ENCODE measurements at places on chromosomes 3 and 15.
A peak's percentile ranks its signal among the peaks of the same experiment; 100 is the strongest.

GRCh38 chr3:31391150-31391549 is 141.6 kb upstream of the STT3B start:
- DNase-seq, result no peak

- DNase-seq, result no peak
Observed at GRCh38 chr15:90500171-90500570, 29.6 kb upstream of the CRTC3 start.

DNA sequence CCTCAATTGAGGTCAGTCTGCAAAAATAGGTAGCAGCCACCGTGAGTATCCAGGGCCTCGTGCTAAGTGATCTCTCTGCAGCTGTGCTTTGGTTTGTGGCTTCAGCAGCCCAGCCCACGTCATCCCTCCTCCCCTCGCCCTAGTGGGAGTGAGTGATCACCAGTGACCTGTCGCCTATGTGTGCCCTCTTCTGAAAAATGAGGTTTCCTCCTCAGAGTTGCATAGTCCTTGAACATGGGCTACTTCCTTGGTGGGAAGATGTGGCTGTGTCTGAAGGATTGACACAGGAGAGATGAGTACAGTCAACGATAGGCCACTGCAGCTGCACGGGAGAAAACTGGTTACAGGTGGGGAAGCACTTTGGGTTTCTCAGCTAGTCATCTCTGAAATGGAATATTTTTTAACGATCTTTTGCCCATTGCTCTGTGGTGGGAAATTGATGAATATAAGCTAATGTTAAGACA is 144.8 kb upstream of the BHLHE40 start:
- DNase-seq, result peak; percentile 63

DNA sequence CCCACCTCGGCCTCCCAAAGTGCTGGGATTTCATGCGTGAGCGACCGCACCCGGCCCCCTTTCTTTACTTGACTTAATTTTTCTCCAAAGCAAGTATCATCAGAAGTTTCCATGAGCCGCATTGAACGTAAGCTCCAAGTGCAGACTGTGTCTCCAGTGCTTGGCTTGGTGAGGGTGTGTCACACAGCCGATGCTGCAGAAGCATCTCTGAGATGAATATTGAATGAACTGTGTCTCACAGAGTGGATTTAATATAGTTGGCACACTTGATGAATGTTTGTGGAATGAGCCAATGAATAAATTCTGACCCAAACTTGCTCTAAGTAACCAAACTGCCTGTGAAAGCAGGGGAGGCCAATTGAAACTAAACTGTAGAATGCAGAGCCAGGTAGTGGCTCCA is 159.4 kb upstream of the KBTBD8 start:
- no peak for DNase-seq

DNA sequence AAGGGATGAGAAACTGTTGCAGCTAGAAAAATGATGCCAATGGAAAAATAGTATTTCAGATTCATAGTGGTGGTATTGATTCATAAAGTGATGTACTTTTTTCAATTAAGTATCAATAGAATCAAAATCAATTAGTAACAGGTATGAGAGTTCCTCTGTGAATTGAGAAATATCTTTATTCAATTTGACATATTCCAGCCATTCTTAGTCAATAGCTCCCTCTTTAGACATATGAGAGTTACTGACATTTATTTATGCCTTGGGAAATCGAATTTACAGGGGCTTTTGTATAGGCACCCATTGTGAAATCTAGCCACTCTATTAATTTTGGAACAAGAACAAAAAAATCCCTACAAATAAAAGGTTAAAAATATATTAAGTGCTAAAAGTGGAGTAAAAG is 386.9 kb upstream of the CNTN3 start:
- DNase-seq, result no peak

GRCh38 chr3:66394753-66395249 is 106.0 kb downstream of the LRIG1 start:
- DNase-seq, result no peak

DNA sequence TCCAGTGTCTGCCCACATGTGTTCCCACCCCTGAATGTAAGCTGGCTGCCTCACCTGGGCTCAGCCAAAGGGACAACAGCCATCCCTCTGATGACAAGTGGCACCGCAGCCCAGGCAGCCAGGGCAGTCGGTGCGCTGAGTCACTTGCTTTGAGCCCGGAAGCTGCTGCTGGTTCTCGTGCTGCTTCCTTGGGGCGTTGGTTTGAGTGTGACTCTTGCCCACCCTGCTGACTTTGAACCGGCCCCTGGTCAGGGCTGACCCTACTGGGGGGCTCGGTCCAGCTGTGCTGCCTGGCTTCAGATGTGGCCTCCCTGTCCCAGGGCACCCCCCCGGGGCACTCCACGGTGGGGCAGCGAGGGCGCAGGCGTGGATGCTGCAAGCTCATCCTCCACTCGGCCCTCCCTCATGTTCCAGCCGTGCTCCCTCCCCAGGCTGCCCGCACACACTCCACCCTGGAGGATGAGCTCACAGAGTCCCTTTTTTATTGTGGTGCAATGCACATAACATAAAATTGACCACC is 62.1 kb downstream of the EFCAB12 start:
- no peak for DNase-seq

DNA sequence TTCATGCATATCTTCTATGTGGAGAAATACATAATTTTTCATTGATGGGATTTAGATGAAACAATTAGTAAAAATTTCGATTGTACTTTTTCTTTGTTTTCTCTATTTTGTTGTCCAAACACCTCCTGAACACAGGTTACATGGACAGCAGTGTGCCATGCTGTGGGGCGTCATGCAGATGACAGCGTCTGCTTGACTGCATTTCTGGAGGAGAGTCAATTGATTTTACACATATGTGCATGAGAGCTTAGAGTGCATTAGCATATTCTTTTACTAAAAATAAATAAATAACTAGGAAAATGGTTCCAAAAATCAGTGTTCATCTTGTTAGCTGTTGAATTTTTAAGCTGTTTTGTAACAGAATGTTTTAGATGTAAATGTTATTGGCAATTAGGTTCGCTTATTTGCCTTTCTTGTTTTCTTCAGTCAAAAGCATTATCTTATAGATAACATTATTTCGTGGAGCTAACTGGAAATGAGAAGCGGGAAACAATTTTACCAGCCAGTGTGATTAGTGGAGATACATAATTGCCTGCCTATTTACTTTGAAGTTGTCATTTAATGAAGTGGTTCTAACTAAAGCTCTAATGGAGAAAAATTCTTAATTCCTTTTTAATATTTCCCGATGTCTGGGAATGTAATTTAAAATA is 82.7 kb upstream of the VGLL3 start:
- DNase-seq, result no peak

- DNase-seq, result no peak
Observed at GRCh38 chr3:105406268-105406667, 39.6 kb downstream of the ALCAM start.

DNA sequence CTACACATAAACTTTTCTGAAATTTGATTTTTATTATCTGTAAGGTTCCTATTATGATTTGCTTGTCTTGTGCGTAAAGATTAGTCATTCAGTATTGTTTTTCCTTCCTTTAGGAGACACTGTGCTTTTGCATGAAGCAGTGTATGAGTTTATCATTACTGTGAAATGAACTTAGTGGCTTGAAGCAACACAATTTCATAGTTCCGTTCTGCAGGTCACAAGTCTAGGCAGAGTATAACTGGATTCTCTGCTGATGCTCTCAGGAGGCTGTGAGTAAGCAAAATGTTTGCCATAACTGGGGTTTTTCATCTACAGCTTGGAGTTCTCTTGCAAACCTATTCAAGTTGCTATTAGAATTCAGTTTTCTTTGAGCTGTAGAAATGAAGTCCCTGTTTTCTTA is 1136.1 kb downstream of the OTOL1 start:
- DNase-seq, result no peak

GRCh38 chr3:52428151-52429005 is 16.5 kb downstream of the SEMA3G start:
- no peak for DNase-seq

DNA sequence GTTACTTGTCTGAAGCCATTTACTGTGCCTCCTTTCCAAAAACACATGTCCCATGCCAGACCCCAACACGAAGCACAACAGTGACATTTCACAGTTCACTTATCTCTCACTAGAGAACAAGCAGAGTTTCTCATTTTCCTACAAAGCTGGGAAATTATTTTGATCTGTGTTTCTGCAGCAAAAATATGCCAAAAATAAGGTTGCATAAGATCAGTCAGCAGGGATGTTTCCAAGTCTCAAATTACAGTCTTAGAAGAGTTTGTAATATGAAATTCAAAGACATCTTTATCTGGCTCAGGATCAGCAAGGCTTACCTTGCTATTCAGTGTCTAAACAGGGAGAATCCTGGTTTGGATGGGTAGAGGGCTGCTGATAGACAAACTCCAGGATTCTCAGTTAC is 75.5 kb downstream of the GJD2 start:
- no peak for DNase-seq

DNA sequence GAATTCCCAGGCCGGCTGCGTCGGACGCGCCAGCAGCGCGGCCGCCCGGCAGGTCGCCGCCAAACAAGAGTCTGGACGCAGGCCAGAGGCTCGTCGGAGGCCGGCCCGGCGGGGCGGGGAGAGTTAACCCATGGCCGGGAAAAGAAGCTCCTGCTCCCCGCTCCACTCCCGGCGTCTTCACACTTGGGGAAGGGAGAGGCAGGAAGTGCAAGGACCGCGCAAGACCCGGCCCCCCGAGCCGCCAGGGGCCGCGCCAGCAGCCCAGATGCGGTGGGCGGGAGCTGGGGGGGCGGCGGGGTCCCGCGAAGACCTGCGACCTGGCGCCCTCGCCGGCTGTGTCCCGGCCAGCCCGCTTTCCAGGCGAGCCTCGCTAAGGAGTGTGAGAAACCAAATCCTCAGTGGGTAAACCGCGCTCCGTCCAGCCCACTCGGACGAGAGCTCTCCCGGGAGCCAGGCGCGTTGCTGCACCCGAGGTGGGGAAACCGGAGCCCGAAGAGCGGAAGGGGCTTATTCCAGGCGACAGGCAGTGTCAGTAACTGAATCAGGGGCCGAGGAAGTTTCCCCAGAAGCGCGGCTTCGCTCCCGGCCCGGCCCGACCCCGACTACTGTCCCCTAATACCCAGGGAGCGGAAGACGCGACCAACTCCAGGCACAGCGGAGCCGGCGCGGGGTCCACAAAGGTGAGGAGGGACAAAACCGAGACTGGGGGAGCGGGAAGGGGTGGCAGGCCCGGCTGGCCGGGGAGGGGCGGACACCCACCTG is 721 bp downstream of the ADAMTS7 start:
- DNase-seq, result peak; percentile 57

GRCh38 chr3:90062631-90063200 is 955.3 kb downstream of the EPHA3 start:
- DNase-seq, result no peak

- no peak for DNase-seq
Observed at GRCh38 chr3:117130222-117130621, 420.6 kb downstream of the TUSC7 start.

GRCh38 chr3:124783696-124784095 is 53.4 kb downstream of the UMPS start:
- no peak for DNase-seq

DNA sequence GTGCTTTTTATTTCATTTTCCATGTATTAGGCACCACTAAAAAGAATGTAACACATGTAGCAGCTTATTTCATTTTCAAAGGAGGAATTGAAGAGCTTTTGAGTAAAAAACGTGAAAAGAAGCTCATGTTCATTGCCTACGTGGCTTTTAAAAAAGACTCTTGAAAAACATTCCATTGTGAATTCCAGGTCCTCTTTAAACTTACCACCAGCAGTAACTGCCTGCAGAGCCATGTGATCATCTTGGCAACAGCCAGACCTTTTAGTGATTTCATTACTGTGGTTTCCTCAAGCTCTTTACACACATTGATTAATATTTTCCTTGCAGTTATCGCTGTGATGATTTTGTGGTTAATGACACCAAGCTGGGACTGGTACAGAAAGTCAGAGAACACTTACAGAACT is 43.8 kb upstream of the FBXL22 start:
- DNase-seq, result no peak

- DNase-seq, result no peak
Observed at GRCh38 chr3:116473602-116474001, 28.3 kb upstream of the LSAMP start.

- peak; percentile 63 for DNase-seq
Observed at GRCh38 chr3:185537369-185537970, 14.9 kb downstream of the LIPH start.

GRCh38 chr3:127368186-127369032 is 80.6 kb upstream of the PRR20G start:
- no peak for DNase-seq

GRCh38 chr3:71876135-71877105 is 91.5 kb upstream of the PROK2 start:
- DNase-seq, result no peak

DNA sequence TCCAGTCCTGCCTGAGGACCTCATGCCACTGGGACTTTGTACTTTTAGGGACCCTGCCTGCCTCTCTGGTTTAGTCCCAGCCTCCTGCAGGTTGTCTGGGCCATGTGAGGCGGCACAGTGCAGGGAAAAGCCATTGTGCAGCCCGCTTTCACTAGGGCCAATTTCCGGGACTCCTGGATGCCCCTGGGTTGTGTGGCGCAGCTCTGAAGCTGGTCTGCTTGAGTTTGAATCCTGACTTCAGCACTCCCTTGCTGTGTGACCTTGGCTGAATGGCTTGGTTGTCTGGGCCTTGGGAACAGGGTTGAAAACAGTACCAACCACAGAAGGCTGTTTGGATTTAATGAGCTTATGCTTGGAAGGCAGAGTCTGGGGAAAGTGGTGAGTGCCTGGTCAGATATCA is 8.3 kb downstream of the TEX264 start:
- peak; percentile 16 for DNase-seq

DNA sequence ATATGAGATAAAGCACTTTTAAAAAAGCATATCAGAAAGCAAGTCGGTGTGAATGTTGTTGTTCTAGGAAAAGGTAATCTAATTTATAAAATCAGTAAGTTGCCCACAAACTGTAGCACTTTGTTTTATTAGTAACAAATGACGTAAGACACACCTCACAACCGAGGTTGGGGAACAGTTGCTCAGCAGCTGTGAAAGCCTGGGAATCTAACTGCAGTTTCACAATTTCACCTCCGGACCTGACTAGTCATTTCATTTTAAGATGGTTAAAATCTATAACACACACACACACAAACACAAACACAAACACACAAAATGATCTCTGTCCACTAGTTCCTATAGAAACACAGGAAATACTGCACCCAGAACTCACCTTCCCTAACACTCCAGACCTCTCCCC is 406.7 kb upstream of the NR2F2 start:
- no peak for DNase-seq

- DNase-seq, result no peak
Observed at GRCh38 chr3:123122525-123123315, 55.9 kb downstream of the PDIA5 start.

GRCh38 chr15:41734079-41734478 is 40.2 kb upstream of the MAPKBP1 start:
- no peak for DNase-seq

GRCh38 chr3:57150113-57150581 is 15.0 kb downstream of the IL17RD start:
- DNase-seq, result no peak

GRCh38 chr3:12931273-12931905 is 90.0 kb upstream of the RPL32 start:
- no peak for DNase-seq

DNA sequence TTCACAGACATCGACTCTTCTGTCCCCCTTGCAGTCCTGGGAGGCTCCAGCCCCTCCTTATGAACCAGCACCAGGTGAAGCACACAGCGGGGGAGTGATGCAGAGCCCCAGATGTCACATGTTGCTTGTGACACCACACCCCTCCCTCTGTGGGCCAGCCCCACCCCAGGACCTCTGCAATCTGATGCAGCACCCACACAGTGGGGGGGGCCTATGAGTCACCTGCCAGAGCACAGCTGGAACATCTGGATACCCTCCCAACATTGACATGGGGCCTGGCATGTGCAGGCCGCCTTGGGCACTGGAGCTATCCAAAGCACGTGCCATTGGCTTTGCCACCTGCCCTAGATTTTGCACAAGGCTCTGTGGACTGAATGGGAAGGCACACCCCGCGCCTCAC is 70.5 kb downstream of the FEM1B start:
- no peak for DNase-seq
